ENCODE measurements at places on chromosomes 1 and 21.

DNA sequence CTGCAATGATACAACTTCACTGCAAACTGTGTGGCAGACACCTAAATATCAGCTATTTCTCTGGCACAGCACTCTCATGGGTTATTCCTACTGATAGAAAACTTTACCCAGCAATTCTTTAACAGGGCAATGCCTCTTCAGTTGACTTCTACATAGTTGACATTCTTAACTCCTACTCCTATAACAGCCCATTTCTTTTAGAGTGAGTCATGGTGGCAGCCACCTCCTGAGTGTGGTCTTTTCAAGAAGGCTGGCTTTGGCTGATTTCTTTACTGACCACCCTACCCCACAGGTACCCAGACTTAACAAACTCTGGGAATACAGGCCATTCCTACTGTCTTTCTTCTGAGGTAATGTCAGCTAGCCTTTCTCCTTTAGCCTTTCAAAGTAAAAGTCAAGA lies 805.8 kb upstream of the ADGRL2 start:
- DNase-seq: peak; percentile 49

GRCh38 chr1:44108971-44109370 lies 9.7 kb upstream of the KLF17 start:
- no peak for DNase-seq

DNA sequence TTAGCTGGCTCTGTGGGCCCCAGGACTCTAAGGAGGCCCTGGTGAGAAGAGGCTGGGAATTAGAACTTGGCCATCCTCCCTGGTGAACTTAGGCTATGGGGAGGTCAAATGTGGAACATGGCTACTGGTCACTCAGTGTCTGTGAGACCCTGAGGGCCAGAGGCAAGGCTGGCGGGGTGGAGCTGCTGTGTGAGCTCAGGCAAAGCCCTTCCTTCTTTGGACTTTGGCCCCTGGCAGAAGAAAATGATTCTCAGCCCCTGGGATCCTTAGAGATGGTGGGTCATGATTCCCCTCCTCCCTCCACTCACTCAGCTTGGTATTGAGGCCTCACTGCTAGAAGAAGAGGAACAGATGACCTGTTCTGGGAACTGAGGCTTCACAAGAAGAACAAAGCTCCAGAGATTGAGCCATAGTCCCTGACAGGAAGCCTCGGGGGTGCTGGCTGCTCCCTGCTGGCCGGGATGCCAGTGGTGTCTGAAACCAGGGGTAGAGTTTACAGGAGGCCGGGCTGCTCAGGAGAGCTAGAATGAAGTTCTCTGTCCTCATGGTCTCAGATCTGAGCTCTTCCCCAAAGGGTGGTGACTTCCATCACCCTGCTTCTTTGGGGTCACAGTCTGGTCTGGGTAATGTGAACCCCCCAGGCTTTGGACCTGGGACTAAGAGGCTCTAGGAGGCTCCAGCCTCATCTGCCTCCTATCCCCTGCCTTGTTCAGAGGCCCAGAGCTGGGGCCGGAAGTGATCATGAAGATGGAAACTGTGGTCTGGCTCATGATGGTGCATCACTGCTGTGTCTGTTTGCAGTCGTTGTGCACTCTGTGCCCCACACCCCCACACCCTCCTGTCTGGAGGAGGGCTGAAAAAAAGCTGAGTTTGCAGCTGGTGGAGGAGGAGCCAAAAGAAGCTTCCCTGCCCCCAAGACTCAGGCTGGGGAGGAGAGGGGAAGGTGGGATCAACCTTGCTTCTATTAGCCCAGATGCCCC lies 905 bp downstream of the BTBD19 start:
- peak; percentile 59 for DNase-seq

GRCh38 chr1:230167419-230167852 lies 100.4 kb downstream of the GALNT2 start:
- DNase-seq: peak; percentile 73

- no peak for DNase-seq
Measured at GRCh38 chr1:227152525-227152924, 165.8 kb downstream of the CDC42BPA start.

GRCh38 chr1:93591676-93592550 lies 89.7 kb downstream of the BCAR3 start:
- DNase-seq: peak; percentile 91

All from kidney tubule cell (primary cell).